Pancreas (tissue), 10 donors: ENCODE measurements at places on chromosomes 16 and 17. TPM values are rescaled to one million over a fixed set of nuclear protein-coding genes. Genes with fewer than 3 reads are reported as not detected.

DNA sequence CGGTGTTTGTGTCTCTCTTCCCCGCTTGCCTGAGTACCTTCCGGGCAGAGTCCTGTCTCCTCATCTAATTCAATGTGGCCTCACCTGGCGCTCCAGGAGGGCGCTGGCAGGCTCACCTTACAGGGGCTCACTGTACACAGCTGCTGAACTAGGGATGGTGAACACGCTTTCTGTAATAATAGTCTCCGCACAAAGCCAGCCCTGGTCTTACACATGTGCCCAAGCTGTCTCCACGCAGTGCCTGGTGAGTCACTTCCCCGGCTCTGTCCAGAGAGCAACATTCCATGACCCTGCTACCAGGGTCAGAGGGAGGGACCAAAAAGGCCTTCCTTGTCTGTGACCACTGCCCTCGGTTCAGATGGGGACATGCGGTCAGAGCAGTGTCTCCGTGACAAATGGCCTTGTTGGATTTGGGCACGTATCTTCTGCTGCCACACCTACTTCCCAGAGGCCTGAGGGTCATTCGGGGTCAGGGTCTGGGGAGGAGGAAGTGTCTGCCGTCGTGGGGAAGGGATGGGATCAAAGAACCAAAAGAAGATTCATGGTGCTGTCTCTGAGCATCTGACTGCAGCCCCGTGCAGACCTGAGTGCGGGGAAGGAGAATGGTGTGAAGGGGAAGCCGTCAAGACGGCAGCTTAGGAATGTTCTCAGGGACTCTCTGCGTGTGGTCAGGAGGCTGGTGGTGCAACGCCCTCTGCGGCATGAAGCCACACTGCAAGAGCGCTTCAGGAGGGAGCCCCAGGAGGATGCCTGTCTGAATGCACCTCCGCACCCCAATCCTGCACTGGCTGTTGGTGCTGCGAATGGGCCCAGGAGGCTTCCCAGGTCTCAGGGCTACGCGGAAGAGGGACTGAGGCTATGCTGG is 68.8 kb downstream of the IL21R start:
- DNase-seq = no peak

GRCh38 chr17:68288375-68288774 is 2.6 kb downstream of the SLC16A6 start:
- DNase-seq = no peak

DNA sequence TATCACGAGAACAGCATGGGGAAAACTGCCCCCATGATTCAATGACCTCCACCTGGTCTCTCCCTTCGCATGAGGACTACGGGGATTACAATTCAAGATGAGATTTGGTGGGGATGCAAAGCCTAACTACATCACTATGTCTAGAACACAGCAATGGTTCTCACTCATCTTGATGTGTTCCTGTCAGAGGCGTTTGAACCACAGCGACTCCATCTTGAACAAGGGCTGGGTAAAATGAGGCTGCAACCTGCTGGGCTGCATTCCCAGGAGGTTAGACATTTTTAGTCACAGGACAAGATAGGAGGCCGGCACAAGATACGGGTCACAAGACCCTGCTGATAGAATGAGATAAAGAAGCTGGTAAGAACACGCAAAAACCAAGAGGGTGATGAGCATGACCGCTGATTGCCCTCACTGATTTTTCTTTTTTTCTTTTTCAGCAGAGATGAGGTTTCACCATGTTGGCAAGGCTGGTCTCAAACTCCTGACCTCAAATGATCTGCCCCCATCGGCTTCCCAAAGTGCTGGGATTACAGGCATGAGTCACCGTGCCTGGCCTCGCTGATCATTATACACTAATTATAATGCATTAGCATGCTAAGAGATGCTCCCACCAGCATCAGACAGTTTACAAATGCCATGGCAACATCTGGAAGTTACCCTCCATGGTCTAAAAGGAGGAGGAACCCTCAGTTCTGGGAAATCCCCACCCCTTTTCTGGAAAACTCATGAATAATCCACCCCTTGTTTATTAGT is 3.0 kb upstream of the PPY start:
- no peak for DNase-seq

DNA sequence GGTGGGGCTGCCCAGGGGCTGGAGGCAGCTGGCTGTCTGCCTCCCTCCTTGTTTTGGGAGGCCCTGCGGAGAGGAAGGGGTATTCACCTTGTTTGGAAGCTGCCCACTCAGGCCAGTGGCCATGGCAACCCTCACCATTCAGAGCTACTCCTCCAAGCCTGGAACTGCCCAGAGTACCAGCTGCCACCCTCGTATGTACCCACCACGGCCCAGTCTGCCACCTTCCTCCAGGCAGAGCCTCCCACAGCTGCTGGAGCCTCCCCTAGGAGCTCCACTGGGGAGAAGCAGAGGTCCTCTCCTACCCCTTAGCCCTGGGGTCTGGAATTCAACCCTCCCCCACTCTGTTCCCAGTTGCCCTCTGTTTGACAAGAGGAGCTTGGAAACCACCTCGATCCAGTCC is 90.7 kb downstream of the AXIN2 start:
- no peak for DNase-seq

DNA sequence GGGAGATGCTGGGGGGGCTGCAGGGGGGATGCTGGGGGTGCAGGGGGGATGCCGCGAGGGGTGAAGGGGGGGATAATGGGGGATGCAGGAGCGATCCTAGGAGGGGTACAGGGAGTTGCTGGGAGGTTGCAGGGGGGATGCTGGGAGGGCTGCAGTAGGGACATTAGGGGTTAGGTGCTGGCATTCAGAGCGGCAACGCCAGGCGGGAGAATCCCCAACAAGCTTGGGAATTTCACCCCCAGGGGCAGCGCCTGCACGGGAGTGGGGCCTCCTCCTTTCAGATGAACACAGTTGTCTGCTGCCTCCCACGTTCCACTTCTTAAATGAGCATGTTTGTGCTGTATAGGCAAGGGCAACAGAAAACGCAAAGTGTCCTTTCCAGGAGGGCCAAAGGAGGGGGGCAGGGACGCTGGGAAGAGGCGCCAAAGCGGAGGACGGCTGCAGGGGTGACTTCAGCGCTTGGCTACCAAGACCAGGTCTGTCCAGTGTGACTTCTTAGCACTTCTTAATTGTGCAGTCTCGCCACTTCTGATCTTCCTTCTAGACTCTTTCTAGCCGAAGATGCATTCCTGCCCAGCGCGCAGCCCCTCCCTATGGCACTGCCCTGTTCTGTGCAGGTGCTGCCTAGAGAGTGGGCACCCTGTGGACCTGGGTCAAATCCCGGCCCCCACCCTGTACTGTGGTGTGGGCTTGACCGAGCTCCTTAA is 2.0 kb upstream of the SLC6A4 start:
- DNase-seq = no peak

GRCh38 chr16:2008631-2009163 is 924 bp downstream of the ZNF598 start:
- peak; percentile 65 for DNase-seq

DNA sequence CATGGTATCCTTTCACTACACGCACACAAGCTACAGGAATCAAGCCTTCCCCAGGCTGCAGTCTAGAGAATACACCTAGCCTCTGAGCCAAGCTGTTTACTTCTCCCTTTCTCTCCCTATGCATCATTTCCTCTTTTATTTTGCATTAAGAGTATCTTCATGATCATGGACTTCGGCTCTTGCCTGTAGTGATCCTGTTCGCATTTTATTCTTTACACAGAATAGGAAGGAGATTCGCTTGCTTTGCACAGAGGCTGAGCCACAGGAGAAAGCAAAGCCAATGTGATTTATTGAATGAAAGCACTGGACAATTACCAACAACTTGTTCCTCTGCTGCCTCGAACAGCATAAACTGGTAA is 172.7 kb downstream of the ANKFN1 start:
- no peak for DNase-seq

DNA sequence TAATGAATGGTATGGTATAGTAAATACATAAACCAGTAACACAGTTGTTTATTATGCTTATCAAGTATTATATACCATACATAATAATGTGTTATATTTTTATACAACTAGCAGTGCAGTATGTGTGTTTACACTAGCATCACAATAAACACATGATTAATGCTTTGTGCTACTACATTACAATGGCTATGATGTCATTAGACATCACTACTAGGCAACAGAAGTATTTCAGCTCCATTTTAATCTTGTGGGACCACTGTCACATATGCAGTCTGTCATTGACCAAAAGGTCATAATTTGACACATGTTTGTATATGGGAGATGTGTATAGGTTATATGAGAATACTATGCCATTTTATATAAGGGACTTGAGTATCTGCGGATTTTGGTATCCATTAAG is 32.7 kb downstream of the TRIM37 start:
- DNase-seq = no peak

DNA sequence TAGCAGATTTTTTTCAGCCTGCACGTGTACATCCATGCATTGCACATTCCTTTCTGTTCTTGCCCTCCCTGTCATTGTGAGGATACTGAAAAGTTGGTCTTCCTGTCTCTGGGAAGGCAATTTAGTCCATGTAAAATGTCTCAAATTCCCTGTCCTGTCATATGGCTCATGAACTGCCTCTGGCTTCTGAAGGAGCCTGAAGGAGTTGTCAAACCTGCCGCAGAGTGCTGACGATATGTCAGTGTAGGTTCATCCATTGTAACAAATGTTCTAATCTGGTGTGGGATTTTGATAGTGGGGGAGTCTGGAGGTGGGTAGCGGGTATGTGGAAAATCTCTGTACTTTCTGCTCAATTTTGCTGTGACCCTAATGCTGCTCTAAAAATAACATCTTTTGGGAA is 59.6 kb downstream of the YPEL2 start:
- DNase-seq = no peak

GRCh38 chr16:81632392-81633146 is 146.5 kb upstream of the PLCG2 start:
- DNase-seq = no peak

SDR42E2 gene
- not detected for total RNA-seq

CNTNAP4 gene
- total RNA-seq = not detected

DNAH2 gene
- total RNA-seq = 0.09 TPM
